Left lung (tissue), 14 donors: ENCODE measurements at places on chromosomes 11 and 22.

GRCh38 chr22:19666673-19667593 lies 47.4 kb upstream of the SEPTIN5 start:
- no peak for DNase-seq

DNA sequence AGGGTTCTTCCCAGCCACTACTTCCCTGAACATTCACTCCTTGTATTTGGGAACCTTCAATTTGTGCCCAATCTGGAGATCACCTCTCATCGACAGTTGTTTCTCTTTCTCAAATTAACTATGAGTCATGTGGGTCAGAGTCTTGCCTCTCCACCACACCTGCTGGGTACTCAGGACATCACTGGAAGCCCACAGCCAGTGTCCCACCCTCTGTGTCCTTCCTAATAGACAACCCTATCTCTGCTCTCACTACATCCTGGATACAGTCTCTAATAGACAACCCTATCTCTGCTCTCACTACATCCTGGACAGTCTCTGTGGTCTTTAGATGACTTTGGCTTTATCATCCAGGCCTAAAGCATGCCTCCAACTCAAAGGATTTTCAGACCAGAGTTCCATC lies 70.1 kb downstream of the ARL14EP start:
- no peak for DNase-seq

DNA sequence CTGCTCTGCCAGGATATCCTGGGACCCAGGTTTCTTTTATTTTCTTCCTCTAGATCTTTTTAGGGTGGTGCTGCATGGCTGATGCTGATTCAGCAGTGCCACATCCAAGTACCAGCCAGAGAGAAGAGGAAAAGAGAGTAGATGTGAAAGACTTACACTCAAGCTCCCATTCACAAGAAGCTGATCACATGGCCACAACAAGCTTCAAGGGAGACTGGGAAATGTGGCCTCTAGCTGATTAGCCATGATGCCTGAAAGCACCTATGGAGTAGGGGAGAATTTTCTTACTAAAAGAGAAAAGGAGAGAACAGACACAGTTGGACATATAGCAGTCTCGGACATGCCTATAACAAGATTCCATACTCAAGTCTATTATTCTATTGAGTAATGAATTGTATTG lies 34.4 kb upstream of the FJX1 start:
- no peak for DNase-seq

DNA sequence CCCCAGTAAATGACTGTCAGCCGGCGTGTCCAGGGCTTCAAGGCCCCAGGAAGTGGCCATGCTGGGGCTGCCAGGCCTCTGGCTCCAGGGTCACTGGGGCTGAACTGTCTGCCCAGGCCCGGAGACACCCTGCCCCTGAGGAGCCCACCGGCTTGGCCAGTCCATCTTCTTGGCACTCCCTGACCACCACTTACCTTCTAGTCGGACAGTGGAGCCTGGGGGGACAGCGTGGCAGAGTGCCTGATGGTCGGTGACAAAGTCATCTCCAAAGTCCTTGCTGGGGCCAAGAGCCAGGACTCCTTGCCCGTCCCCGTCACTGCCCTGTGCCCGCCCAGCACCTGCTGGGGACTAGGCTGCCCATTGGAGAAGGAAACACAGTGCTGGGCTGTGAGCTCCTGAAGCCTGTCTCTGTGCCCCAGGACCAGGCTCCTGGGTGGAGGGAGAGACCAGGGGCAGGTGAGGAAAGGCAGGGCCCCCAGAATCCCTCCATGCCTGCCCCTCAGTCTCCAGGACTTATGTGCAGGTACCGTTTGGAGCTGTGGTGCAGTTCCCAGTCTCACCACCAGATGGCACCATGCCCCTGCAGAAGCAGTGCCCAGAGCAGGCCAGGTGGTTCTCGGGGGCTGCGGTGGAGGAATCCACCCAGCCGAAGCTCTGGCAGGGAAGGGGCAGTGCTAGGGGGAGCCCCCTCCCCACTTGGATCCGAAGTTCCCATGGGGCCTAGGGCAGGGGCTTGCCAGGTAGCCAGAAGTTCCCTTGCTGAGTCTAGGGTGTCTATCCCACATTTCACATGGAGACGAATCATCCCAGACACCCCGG lies 6.0 kb upstream of the CCDC188 start:
- peak; percentile 94 for DNase-seq

GRCh38 chr11:19988598-19988997 lies 171.7 kb downstream of the DBX1 start:
- DNase-seq: peak; percentile 72

DNA sequence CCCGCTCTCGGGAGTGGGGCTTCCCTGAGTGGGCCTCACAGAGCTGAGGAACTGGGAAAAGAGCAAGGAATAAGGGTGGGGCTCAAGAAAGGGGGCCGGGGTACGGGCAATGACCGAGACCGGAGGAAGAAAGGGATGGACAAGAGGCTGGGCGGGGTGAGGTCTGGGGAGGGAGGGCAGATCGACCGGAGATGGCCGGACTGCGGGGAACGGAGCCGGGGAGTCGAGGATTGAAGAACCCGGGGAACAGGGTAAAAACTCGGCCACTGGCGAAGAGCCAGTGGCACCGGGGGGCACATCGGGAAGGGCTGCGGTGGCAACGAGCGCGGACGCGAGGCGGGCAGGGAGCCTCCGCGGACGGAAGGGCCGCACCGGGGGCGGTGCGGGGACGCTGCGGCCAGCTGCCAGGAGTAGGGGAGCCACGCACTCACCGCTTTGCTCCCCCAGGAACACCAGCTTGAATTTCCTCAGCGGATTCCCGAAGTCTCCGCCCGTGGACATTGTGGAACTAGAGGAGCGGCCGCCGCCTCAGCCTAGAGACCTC lies 667 bp downstream of the RAB6A start:
- DNase-seq: peak; percentile 86

DNA sequence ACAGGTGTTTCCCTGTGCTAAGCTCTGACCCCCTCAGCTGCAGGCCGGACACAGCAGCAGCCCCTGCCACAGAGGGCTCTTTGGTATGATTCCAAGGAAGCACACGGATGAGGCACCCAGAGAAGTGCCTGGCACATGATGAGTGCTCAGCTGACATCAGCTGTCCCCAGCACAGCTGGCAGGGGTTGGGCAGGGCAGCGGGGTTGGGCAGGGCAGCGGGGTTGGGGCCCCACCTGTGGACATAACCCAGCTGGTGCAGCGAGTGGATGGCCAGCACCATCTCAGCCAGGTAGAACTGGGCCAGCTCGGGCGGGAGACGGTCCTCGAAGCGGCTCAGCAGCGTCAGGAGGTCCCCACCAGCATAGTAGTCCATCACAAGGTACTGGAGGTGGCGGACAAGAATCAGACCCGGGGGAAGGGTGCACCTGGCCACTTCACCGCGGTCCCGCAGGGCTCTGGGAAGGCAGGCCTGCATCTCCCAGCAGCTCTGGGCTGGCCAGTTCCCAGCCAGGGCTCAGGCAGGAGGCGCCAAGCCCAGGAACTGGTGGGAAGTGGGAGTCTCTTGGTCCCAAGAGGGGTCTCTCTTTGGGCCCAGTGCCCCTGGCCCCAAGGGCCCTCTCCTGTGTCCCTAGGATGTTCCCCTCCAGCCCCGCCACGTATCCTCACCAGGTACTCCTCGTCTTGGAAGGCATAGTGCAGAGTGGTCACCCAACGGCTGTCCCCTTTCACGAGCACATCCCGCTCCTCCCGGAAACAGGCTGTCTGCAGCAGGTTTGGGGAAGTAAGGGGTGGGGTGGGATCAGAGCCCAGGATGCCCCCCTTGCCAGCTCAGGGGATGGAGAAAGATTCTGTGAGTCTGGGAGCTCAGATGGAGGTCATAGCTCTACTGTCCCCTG lies 4.3 kb downstream of the CDC42BPG start:
- no peak for DNase-seq

GRCh38 chr22:30297991-30298701 lies 8.8 kb upstream of the CASTOR1 start:
- peak; percentile 78 for DNase-seq

- DNase-seq: no peak
These were observed 26.9 kb downstream of the BLID start for GRCh38 chr11:122089111-122089510.

GRCh38 chr11:105032495-105032894 lies 2.4 kb downstream of the CASP1 start:
- DNase-seq: no peak

DNA sequence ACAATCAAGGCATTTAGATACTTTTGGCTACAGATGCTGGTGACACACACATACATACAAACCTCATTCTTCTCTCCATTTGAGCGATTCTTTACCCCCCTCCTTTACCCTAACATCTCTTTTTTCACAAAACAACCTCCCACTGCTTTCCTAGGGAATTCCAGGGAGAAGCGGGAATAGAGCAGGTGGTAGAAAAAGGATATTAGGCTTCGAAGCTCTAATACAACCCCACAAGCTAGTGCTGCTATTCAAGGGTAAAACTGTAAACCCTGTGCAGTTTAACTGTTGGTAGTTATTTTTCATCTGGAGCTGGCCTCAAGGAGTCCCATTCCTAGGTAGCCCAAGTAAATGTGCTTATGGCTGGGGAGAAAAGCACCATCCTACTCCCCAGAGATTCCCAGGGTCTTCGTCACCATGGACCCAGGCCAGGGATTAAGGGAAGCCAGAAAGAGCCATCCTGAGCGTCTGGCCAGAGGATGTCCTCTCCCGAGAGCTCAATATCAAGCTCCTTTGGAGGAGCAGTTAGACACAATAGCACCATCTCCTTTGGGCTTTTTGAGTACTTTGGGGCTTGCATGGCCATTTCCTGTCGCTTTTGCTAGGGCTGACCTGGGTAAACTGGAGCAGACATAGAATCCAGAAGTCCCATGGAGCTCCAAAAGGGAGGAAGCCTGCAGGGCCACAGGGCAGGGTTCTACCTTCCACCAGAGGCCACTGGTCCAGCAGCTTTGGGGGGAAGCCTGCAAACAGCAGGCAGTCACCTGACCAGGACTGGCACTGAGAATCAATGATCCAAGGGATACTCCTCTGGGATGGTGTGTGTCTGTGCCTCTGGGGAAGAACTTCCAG lies 3.1 kb downstream of the MAML2 start:
- DNase-seq: no peak

GRCh38 chr11:115924744-115925567 lies 420.7 kb upstream of the CADM1 start:
- DNase-seq: no peak

DNA sequence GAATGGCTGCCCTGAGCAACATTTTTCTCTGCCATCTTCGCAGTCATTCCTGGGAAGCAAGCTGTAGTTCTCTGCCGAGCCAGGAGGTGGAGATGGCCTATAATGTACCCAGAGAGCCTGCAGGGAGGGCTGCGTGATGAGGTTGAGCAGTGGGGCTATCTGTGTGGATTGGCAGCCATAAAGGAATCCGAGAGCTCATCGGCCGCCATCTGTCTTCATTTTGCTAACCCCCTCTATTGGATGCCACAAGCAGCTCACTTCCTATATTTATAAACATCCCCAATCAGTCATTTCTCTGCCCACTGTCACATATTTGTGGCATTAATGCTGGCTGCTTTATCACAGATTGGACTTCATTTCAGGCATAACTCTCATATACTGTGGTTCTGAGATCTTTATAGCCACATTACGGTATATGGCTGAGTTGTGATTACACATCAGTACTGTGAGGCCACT lies 209.5 kb downstream of the NTM start:
- no peak for DNase-seq

- no peak for DNase-seq
These were observed 930 bp downstream of the SCYL1 start for GRCh38 chr11:65525546-65526480.

DNA sequence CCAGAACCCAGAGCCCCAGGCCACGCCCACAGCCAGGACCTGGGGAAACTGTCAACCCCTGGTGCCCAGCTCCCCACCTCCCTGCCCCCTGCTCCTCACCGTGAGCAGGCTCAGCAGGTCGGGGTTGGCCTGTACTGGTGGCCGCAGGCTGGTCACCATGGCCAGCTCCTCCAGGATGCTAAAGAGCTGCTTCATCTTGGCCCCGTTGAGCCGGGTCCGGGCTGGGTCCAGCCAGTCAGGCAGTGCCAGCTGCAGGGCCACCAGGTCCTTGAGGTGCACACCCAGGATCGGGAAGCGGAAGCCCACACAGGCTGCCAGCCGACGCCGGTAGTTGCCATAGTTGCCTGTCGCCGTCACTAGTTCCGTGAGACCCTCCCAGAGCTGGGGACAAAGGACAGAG lies 7.3 kb downstream of the RASGRP2 start:
- no peak for DNase-seq

DNA sequence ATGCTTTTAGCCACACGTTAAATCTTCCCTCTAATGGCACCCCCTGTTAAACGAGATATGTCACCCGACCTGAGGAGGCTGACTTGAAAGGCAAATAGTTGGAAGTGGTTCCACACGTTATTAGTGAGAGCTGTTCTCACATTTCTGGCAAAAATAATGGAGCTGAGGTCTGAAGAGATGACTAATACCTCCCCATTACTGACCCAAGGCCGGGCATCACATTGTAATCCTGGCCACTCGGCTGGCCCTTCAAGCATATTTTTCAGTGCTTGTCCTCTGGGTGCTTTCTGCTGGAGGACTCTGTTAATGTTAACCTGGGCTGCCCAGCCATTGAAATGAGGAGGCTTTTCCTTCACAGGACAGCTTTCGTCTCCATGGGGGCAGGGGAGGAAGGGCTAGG lies 260.0 kb upstream of the CADM1 start:
- no peak for DNase-seq

- DNase-seq: no peak
These were observed 56.4 kb downstream of the ANO1 start for GRCh38 chr11:70134490-70134889.

DNA sequence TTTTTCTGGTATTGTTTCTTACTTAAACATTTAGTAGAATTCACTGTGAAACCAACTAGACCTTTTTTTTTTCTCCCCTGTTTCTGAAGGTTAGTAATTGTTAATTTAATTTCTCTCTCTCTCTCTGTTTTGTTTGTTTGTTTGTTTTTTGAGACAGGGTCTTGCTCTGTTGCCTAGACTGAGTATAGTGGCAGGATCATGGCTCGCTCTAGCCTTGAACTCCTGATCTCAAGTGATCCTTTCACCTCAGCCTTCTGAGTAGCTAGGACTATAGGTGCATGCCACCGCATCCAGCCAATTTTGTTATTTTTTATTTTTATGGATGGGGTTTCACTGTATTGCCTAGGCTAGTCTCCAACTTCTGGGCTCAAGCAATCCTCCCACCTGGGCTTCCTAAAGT lies 165.0 kb downstream of the UVRAG start:
- no peak for DNase-seq

DNA sequence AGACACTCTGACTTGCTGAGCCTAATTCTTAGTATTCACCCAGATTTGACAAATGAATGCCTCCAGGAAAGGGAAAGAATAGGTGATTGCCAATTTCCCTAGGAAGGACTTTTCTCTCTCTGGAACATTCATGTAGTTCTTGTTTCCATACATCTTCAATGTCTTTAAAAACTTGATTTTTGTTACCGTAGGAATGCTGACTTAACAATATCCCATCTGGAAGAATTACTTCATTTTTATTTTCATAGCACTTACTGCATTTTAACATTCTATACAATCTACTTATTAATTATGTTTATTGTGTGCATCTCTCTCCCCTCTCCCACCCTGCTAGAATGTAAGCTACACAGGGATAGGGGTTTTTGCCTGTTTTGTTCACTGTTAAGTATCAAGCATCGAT lies 66.6 kb downstream of the SLC5A12 start:
- DNase-seq: no peak

DNA sequence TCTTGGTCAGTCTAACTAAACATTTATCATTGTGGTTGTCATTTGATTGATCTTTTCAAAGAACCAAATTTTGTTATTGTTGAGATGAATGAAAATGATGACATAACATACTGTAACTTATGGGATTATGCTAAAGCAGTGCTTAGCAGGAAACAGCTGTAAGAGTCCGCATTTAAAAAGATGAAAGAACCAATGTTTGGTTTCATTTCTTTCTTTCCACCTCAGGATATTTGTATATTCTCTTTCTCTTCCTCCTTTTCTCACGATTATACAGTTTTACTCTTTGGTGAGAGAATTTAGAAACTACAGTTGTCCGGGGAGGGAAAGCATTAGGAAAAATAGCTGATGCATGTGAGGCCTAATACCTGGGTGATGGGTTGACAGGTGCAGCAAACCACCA lies 23.1 kb downstream of the PIH1D2 start:
- DNase-seq: no peak
